CD4-positive, alpha-beta T cell treated with Interleukin-17A for 1 hour (primary cell): ENCODE measurements at places on chromosomes 16 and 17.

DNA sequence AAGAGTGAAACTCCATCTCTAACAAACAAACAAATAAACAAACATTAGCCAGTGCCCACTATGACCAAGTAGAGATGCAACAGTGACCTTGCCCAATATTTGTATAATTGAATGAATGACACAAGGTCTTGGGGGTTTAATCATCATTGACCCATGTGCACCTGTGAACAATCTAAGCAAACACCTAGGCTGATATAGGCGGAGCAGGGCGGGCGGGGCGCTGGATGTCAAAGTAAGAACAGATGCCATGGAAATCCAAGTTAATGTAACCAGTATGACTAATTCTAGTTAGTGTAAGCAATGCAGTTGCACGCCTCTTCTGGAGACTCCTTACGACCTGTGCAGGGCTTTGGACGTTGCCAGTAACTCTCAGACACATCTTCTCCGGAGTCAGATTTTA, 17.6 kb downstream of the RCVRN start:
- no peak for DNase-seq

DNA sequence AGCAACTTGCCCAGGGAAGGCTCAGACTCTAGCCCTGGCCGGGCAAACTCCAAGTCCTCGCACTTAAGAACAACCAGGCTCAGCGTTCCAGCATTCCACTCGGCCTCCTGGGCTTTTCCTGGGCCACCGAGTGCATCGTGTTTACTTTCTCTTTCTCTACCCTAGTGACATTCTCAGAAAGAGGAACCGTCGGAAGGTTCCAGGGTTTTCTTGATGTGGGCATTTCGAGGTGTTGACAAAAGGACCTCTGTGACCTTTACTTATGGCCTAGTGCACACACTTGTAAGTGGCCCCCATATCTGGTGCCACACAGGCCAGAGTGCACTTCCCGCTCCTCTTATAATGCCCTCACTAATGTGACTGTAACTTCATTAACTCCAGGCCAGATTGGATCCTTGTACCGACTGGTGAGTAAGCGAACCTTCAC, 3.1 kb upstream of the BANP start:
- DNase-seq: no peak

DNA sequence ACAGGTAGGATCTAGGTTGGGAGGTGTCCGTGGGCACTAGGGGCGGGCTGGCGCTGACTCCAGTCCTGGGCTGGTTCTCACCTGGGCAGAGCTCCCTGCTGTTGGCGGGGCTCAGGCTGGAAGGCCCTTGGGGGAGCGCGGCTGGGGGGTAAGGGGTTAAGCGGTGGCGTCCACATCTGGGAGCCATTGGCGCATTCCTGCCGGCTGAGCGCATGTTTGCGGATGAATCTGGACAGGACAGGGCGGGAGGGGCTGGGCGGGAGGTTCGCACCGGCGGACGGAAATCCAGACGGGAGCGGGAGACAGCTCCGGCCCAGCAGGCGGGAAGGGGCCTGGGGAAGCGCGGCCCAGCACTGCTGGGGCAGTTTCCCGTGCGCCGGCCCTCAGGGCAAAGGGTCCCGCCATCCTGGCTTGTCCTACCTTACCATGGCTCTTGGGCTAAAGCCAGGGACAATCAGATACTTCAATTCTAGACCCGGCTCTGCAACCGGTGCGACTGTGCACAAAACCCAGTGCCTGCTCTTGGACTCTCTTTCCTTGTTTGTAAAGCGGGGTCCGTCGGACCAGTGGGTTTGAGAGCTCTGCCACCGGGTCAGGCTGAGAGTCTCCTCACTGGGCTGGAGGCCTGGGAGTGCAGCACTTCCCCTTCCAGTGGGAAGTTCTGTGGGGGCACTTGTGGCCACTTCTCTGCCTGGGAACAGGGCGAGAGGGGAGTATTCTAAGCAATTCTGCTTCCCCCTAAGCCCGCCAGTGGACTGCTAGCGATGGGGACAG, 7.8 kb downstream of the RARA start:
- DNase-seq: no peak

DNA sequence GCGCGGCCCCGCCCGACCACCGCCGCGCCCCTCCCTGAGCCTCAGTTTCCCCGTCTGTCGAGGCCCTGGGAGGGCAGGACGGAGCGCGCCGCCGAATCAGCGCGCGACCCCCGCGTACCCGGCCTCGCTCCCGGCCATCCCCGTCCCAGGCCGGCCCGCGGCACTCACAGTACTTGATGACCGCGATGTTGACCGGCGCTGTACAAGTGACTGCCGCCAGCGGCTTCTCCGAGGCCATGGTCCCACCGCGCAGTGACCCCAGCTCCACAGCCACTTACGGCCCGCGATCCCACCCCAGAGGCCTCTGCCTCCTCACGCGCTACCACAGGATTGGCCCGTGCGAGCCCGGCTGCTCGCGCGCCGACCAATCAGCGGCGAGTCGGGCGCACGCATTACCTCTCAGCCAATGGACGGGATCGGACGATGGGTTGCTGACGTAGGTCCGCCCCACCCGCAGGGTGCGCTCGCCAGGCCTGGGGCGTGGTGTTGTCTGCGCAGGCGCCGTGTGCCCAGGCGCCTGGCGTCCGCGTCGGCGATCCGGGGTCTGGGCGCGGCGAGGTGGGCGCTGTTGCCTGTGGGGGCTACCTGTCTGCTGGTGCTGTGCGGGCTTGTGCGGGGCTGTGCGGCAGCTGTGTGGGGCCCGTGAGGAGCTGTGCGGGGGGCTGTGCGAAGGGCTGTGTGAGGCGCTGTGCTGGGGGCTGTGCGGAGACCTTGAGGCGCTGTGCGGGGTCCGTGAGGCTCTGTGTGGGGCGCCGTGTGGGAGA, at the start of gene MVD:
Gene MVD (minus strand): TSS at position 249 of the 764 bp plus-strand sequence. CDS start 11 bp downstream, at position 238.
- peak; percentile 96 for DNase-seq

DNA sequence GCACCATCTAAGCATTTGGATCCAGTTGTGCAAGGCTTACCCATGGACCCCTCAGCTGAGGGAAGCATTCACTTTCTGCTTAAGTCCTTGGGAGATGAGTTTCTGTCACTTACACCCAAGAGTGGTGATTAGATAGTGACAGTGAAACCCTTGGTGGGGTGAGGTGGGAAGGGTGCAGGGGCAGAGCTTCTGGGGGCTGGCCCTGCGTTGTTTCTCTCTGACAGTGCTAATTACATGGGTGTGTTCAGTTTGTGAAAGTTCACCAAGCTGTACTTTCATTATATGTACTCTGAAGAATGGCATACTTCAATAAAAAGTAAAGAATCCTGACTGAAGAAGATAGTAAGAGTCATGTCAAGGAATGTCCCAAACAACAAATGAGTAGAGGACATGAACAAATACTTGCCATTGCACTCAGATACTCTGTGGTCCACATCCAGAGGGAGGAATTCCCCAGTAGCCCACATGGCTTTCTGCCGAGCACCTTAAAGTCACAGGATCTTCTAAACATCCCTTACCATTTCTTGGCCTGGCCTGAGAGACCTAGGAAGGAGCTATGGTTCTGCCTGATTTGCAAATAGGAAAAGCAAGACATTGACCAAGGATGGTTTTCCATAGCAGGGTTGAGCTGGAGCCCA, 8.4 kb downstream of the CHST6 start:
- DNase-seq: no peak

DNA sequence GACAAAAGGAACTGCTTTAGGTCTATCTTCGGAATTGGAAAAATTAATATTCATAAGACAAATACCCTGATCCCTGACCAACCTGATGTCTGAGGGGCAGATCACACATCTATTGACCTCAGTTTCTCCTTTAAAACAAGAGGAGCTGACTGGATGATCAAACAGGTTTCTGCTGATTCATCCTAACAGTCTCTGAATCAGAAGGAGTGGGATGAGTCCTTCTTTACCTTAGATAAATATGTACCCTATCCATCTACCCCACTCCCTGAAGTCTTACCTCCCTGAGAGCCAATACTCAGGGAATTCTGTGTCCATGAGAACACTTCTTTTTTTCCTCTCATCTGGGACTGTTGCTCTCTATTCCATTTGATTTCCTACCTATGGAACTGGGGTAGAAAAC, 80.3 kb upstream of the CRHR1 start:
- no peak for DNase-seq

GRCh38 chr16:14658063-14658462, 25.3 kb downstream of the BFAR start:
- no peak for DNase-seq

DNA sequence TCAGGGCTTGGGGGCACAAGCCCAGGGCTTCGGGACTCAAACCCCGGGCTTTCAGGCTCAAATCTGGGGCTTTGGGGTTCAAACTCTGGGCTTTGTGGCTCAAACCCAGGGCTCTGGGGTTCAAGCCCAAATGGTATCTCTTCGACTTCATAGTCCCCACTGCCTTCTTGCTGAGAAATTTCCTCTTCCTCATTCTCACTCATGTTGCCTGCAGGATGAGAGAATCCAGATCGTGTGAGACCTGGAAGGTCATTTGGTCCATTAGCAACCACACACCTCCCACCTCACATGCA, 576 bp downstream of the ZNF768 start:
- no peak for DNase-seq

DNA sequence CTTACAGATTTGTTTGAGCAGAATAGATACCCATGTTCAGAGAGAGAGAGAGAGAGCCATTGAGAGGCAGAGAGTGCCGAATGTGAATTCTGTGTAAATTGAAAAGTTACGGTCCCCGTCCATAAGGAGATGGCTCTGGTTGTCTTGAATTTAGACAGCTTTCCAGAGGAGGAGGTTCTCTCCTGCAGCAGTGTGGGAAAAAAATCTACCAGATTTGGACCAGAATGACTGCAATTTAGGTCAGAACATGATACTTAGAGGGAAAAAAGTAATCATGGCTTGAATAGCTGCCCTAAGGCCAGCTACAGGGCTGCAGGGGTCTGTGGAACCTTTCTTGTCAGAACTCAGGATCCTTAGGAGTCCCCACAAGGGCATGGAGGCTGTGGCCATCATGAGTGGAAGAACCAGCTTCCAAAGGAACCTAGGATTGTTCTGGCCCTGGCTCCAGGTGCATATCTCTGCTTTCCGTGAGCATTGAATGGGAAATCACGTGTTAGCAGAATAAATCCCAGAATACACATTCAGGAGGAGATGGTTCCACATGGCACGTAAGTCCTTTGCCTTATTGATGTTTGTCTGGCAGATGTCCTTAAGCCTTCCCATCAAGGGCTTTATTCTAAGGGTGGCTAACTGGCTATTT, 13.0 kb downstream of the PITPNC1 start:
- DNase-seq: no peak

- no peak for DNase-seq
These were observed 29.0 kb downstream of the N4BP1 start for GRCh38 chr16:48580925-48581500.

DNA sequence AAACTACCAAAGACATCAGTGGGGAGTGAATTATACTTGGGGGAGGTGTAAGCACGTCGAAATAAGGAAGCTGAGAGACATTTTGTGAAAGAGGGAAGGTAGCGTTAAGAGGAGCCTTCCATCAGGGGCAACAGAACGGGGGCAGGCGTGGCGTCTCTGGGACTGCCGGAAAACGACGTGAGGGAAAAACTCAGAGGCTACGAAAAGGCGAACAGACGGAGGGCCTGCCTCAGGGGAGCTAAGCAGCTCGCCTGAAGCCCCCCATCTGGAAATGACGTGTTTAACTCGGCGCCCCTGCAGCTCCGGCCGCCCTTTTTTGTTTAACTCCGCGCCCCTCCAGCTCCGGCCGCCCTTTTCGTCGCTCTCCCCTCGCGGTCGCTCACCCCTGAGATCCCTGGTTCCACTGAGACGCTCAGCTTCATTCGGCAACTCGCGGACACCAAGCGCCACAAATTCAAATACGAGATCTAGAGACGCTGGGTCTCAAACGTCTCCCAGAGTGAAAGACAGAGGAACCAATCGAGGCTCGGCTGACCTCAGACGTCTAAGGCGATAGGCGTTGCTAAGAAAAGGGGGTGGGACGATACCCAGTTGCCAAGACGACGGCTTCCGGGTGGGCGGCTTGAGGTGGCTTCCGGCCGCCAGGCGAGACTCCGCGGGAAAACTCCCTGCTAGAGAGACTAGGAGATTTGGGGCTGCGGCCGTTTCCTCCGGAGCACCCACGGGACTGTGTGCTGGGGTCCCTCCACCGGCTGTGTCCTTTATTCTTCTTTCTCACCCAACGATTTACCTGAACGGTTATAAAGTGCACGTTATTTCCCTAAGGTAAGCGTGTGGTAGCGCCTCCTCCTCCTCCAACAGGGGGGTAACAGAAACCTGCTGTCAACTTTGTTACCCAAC, 383.2 kb downstream of the ZFHX3 start:
- peak; percentile 96 for DNase-seq

GRCh38 chr16:53773150-53773846, 69.3 kb downstream of the FTO start:
- DNase-seq: peak; percentile 13

DNA sequence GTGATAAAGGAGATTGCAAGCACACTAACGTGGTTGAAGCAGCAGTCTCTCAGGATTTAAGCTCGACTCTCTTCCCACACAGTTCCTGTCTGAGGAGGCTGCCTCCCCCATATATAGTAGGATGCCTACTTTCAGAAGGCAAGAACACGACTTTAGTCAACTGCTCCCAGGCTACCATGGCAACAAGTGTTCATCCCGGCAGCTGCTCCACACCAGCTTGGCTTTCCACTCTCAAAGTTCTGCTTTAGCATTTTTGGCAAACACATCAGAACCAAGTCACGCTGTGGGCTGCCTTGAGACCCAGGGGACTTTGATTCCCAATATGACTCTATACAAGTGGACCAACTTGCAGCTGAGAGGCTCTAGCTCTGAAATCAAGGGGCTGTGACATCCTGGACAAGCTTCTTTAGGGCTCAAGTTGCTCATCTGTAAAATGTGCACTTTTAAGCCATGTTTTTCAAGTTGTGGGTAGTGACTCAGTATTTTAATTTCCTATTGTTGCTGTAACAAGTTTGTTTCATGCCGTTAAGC, 16.5 kb downstream of the ZP2 start:
- DNase-seq: no peak

DNA sequence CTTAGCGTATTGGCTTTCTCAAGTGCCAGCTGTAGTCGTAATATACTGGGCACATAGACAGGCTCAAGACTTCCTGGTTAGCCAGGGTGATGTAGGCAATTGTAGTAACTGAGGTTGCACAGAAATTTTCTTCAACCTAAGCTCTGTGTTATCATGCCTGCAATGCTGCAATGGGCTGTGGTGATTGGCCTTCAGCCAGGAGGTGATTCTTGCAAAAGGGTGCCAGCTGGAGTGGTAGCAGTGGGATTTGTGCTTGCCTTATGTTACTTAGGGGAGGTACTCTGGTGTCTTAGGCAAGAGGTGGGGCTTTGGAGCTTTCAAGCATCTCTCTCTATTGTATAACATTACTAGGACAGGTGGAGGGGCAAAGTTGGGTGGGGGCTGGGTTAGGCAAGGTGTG, 495.1 kb downstream of the CDH11 start:
- no peak for DNase-seq

- no peak for DNase-seq
These were observed 74.8 kb upstream of the SALL1 start for GRCh38 chr16:51225878-51226277.
